ENCODE measurements at places on chromosomes 13 and 19. TPM values are rescaled to one million over a fixed set of nuclear protein-coding genes. Genes with fewer than 3 reads are reported as not detected.

GRCh38 chr19:46513461-46514236 is 18.0 kb upstream of the PNMA8B start:
- peak; percentile 90 for DNase-seq

DNA sequence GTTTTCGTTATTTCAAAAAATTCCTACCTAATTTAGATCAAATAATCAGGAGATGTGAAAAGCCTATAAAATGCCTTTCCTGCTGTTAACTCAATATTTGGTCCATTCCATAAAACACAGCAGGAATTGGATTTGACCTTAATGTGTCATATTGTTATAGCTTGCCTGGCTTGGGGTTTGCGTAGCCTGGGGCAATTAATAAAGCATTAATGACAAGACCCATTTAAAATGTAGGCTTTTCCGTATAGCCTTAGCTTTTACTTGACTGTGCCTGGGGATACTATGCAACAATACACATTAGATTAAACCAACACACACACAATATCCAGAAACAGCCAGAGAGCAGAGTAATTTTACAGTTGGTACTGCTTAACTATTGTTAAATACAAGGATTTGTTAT is 117.2 kb upstream of the MAB21L1 start:
- DNase-seq, result no peak

- no peak for DNase-seq
Observed at GRCh38 chr19:57615346-57615745, 1.3 kb downstream of the ZNF134 start.

GRCh38 chr19:8481201-8481600 is 21.2 kb downstream of the PRAM1 start:
- no peak for DNase-seq

- no peak for DNase-seq
Observed at GRCh38 chr13:23391752-23392151, 41.8 kb downstream of the SACS start.

GRCh38 chr19:16207063-16207462 is 9.4 kb downstream of the AP1M1 start:
- DNase-seq, result no peak

DNA sequence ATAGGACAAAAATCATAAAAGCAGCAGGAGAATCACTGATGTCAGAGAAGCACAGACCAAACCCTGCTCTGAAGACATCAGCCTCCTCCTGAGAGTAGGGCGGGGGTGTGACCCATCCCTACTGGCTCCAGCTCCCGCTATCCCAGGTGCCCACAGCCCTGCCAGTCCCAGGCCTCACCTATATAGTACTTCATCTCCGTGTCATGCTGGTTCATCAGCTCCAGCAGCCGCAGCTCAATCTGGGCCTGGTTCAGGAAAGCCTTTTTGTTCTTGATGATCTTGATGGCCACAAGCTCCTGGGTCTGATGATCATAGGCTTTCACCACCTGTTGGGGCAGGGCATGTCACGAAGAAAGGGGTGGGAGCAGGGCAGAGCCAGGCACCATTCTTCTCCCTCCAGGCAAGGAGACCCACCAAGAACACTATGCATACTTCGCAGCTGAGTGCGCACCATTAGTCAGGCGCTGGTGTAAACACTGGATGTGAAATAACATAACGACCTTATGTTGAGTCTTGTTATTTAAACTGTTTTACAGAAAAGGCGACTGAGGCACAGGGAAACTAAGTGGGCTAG is 4.2 kb downstream of the DYRK1B start:
- DNase-seq, result no peak

GRCh38 chr19:29520390-29520789 is 5.4 kb upstream of the VSTM2B start:
- no peak for DNase-seq

DNA sequence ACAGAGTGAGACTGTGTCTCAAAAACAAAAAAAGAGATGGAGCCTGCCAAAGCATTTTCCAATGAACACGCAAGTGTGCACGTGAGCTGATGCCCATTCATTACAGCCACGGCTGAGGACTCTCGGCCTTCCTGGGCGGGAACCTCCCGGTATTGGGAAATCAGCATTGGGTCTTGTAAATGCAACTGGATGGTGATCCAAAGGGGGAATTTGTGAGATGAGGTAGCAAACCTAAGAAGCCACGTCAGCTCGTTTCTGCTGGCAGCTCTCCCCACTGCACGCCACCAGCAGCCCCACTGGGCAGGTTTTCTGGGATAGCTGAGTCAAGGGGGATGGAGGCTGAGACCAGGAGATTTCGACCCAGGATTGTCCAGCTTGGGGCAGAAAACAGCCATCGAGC is 11.5 kb downstream of the C13orf46 start:
- no peak for DNase-seq

- no peak for DNase-seq
Observed at GRCh38 chr19:50959731-50960500, 7.1 kb upstream of the KLK5 start.

- no peak for DNase-seq
Observed at GRCh38 chr19:33260628-33261418, 35.2 kb upstream of the SLC7A10 start.

- DNase-seq, result no peak
Observed at GRCh38 chr19:58434217-58434616, 5.7 kb downstream of the ZNF132 start.

- DNase-seq, result no peak
Observed at GRCh38 chr19:35291916-35292315, at the start of gene MAG. TSS of gene MAG (plus strand) at chr19:35292161. CDS start at chr19:35295409, 3,248 bp downstream.

GRCh38 chr13:97212601-97213040 is 9.5 kb upstream of the MBNL2 start:
- no peak for DNase-seq

GRCh38 chr13:75723901-75724300 is 87.8 kb downstream of the LMO7 start:
- no peak for DNase-seq

- no peak for DNase-seq
Observed at GRCh38 chr13:32113532-32113931, 82.0 kb downstream of the FRY start.

DNA sequence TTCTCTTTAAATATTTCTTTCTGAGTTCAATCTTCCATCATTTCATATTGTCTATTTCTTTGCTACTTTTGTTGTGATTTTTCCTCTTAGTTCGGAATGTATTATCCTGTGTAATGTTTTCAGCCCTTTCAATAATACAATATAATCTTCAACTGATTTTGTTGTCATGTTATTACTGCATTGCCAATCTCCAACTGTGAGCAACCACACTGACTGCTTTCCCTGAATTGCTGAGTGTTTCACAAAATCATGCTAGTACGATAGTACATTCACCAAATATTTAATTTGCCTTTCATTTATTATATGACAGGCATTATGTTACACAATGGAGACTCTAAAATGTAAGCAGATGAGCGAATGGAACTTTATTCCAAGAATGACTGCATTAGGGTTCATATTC is 744.3 kb upstream of the ATXN8OS start:
- no peak for DNase-seq

The SIGLEC14 gene
- 0.33 TPM for total RNA-seq

The ZIC5 gene
- not detected for total RNA-seq

All from activated naive CD8-positive, alpha-beta T cell treated with anti-CD3 and anti-CD28 coated beads, Interleukin-2, amount 10 ng/mL, durations not matched to agents 7 days and 5 days (primary cell).